ENCODE measurements at places on chromosomes 2 and 18.

GRCh38 chr2:150140777-150141176 lies 346.7 kb downstream of the RND3 start:
- no peak for DNase-seq

DNA sequence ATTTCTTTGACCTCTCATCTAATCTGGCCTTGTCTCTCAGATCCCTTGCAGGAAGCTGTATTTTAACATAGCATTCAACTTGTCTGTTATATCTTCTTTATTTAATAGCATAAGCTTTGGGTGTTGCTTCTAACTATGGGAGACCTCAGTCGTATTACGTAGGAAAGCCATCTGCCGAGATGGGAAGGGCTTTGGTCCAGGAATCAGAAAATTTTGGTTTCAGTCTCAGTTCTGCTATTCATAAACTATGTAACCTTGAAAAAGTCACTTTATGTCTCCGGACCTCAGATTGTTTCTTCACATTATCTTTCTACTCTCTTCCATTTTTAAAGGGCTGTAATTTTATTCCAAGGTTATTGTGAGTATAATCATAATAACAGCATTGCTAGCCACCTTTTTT lies 297.7 kb downstream of the SATB2 start:
- no peak for DNase-seq

- DNase-seq = peak; percentile 95
Observed at GRCh38 chr18:75350512-75350839, 77.0 kb downstream of the SMIM21 start.

DNA sequence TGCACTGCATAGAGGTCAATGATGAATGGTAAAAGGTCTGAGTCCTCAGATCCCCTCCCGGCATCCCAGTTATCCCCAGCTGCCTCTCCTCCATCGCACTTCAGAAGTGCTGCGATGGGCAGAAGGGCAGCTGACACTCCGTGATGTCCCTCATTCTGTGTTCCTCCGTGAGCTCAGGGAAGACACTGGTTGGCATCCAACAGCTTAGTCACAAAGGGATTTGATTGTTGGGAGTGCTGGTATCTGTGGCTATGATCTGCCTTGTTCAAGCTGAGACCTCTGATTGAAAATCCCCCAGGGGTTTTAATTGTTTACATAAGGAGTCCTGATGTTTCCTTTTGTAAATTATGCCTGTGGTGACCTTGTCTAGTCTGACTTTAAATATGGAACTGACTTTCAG lies 19.0 kb upstream of the SAG start:
- peak; percentile 27 for DNase-seq

GRCh38 chr18:60117321-60117720 lies 217.5 kb downstream of the PMAIP1 start:
- no peak for DNase-seq

DNA sequence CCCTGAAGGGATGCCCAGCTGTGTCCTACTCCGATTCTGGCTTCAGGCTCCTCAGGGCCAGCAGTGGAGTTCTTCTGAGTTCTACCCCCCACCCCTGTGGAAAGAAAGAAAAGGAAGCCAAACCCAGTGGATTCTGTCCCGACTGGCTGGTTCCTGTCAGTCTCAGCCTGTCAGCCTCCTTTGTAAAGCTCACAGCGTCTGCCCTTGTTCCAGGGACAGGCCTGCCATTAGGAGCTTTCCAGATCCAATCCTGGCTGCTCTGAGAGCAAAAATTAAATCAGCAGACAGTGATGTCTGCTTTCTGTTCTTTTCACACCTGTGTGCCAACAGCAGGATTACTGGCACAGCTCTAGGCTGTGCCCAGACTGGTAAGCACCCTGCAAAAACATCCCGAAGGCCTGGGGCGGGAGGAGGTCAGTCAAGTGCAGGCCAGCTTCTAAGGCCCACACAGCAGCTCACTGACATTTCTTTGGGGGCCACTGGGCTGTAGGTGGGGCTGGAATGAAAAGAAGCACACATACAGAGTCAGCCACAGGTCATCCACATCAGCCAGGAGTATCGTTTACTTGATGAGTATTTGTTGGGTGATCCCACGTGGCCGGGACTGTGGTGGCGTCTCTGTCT lies 69.1 kb downstream of the EHD3 start:
- no peak for DNase-seq

DNA sequence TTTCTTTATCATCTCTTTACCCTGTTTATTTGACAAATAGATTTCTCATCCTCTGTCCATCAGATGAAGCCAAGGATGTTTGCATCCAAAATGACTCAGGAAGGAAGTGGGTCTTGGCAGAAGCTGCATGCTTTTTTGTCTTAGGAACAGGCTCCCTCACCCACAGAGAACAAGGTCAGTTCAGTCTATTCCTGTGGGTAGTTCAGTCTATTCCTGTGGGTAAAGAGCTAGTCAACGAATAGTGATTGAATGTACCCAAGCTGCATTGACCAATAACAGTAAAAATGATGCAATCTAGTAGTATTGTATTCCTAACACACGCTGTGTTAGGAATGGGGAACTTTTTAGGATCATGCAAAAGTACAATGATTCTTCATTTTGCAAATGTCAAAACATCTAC lies 290.8 kb upstream of the TANK start:
- DNase-seq = no peak

DNA sequence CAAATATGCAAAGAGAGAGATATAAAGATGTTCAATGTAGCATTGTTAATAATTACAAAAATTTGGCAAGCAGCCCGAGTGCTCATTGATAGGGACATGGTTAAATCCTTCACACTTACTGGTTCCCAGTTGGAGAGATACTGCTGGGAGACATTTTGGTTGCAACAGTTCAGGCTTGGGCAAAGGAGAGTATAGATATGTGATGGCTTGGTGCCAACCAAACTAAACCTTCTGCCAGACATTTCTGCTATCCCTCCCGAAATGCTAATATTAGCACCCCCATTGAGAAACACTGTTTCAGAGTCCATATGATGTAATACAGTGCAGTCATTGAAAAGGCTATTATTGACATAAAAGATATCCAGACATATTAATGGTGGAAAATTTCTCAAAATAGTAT lies 11.5 kb downstream of the GEN1 start:
- DNase-seq = no peak

DNA sequence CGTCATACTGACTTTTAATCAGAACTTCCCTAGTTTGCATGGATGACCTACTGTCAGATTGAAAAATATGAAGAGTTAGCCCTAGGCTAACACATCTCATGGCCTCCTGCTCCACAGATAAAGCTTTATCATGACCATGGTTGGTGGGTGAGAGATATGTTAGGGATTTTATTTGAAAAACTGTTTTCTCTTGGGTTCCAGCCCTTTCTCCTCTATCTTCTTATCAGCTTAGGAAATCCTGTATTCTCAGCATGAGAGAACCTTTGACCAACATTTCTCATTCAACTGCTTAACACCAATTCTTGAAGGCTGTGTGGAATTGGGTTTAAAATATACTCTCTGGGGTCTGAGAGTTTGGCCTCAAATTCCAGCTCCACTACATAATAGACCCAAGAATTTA lies 1407.0 kb upstream of the CELF4 start:
- DNase-seq = no peak

DNA sequence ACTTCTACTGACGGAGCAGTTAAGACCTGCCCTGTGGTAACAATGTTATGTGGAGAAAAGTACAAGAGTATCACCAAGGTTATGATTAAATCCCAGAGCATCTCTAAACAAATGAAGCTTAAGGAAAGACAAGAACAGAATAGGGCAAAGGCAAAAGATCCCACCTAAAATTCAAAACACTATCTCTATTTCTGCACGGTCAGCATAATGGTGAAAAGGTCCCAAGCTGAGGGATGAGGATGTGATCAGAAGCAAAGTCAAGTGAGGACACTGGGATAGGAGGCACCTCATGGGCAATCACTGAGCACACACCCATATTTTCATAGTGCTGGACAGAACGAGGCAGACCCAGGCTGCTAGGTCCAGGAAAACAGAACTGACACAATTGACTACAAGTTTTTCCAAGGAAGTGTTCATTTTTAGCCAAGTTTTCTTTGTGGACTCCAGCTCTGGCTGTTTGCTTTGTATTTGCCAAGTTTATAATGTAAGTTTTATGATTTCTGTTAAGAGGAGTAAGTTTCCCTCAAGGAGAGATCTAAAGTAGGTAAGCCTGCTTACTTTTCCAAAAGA lies 77.8 kb downstream of the NCKAP5 start:
- no peak for DNase-seq

- no peak for DNase-seq
Observed at GRCh38 chr2:240960971-240961876, 37.2 kb upstream of the SNED1 start.

DNA sequence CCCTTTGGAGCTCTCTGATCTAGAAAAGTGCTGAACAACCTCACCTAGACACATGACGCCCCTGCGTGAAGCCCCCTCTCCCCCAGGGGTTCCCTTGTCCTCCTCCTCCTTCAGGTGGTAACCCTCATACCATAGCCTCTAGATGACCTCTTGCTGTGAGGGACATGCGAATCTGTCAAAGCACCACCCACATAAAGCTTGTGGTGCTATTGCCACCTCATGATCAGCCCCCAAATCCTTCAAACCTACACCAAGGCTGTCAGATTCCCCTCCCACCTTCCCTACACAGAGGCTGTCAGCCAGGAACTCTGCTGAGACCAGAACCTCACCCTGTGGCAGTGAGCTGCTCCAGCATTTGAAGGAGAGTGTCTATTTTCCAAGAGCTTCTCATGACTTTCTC lies 43.1 kb upstream of the TEX51 start:
- no peak for DNase-seq

DNA sequence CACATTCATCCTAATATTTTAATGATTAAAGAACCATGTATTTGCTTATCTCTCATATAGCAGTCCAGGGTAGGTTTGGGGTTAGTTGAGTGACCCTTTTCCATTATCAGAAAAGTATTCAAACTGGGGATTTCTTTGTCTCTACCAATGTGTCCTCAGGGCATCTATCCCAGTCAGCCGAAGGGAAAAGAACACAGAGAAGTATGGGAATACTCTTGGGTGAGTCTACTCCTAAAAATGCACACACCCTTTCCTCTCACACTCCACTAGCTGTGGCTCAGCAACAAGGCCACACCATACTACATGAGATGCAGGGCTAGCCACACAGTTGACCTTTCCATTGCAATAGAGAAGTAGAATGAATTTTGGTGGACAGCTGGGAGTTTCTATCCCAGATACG lies 114.3 kb downstream of the NXPH2 start:
- DNase-seq = no peak

GRCh38 chr2:165239230-165239629 lies at the start of gene SCN2A:
TSS of gene SCN2A (plus strand) at chr2:165239414. CDS start at chr2:165295824, 56,410 bp downstream.
- DNase-seq = peak; percentile 48

- DNase-seq = no peak
Observed at GRCh38 chr2:69720404-69720803, 21.5 kb upstream of the ANXA4 start.

DNA sequence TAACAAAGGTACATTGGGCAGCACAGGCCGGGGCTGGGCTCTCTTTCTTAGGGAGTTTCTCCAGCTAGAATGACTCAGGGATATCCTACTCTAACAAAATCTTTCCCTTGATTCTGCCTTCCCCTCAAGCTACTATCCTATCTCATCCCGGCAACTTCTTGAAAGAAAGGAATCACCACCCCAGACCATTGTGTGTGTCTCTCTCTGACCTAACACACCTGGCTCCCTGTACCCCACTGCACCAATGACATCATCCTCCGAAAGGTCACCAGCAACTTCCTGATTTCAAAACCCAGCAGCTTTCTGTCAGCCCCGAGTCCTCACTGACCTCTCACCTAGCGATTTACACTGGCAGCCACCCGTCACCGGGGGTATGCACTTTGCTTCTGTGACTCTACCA lies 72.1 kb upstream of the MAP4K4 start:
- DNase-seq = no peak

All from COR-L47 (cell line).